ENCODE measurements at places on chromosomes 7 and 10. TPM values are rescaled to one million over a fixed set of nuclear protein-coding genes. Genes with fewer than 3 reads are reported as not detected.

- no peak for DNase-seq
Measured at GRCh38 chr7:67392596-67393438, 396.2 kb downstream of the TYW1 start.

DNA sequence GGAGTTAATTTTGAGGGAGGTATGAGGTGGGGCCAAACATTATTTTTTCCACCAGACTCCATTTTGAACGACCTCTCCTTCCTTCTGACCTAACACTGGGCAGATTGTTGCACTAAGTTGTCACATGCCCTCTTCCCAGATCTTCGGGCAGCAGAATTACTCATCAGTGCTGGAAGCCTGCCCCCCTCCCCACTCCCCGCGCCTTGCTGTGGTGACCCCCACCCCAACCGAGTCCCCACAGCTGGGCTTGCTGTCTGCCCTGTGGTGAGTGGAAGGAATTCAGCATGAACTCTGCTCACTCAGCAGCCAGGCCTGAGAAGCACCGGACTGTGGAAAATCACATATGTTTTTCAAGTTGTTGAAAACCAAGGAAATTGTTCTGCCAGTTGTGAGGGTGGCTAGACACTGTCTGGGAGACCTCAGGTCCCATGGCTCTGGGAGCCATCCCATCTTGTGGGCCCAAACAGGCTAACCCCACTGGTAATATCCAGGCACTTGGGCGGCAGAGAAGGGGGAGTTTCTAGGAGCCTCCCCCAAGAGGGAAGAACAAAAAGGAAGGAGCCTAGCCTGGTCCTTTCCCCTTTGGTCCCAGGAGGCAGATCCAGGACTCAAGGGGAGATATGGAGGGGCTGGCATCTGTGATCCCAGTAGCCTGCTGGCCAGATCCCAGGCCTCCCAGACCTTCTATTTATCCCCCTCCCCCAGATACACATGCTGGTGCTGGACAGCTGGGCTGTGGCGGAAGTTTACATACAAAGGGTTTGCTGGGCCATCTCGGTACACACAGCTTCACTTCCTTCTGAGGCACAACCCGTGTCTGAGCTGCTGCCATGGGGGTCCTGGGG lies 3.5 kb upstream of the AEBP1 start:
- peak; percentile 84 for DNase-seq

DNA sequence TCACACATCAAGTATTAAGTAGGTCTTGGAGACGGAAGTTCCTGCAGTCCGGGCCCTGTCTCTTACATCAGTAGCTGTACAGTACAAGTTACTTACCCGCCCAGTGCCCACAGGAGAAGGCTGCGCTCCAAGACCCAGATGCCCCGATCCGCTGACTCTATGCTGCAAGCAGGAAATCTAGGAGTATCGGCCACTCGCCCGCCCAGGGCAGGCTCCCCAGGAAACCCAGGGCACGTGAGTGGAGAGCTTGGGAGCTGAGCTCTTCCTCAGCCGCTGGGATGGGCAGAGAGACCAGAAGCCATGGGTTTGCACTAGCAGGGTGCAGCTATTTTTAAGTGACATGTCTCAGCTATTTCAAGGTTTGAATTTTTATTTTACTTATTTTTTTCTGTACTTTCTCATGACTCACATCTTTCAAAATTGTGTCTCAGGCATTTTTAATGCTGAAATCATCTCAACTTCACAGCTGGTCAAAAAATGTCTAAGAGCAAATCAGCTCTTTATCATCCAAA lies 1.9 kb upstream of the GPER1 start:
- DNase-seq = no peak

- no peak for DNase-seq
Measured at GRCh38 chr10:58137813-58138212, 129.9 kb downstream of the IPMK start.

- DNase-seq = no peak
Measured at GRCh38 chr10:113015201-113015600, 65.2 kb downstream of the TCF7L2 start.

DNA sequence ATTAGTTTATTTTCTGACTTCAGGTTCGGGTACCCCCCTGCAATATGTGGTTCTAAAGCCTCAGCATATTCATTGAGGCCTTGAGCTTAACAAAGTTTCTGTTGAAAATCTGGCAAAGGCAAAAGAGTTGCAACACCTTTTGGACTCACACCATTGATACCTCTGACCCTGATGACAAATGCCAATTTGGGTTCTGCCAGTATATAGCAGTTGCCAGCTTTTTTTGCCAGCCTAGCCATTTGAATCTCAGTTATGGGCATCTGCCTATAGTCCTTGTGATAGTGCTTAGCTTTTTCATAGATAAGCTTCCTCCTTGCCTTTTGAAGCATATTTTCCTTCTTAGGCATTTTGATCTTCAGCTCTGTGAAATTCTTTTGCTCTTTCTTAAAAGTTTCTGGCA lies 31.9 kb downstream of the LIPJ start:
- DNase-seq = no peak

DNA sequence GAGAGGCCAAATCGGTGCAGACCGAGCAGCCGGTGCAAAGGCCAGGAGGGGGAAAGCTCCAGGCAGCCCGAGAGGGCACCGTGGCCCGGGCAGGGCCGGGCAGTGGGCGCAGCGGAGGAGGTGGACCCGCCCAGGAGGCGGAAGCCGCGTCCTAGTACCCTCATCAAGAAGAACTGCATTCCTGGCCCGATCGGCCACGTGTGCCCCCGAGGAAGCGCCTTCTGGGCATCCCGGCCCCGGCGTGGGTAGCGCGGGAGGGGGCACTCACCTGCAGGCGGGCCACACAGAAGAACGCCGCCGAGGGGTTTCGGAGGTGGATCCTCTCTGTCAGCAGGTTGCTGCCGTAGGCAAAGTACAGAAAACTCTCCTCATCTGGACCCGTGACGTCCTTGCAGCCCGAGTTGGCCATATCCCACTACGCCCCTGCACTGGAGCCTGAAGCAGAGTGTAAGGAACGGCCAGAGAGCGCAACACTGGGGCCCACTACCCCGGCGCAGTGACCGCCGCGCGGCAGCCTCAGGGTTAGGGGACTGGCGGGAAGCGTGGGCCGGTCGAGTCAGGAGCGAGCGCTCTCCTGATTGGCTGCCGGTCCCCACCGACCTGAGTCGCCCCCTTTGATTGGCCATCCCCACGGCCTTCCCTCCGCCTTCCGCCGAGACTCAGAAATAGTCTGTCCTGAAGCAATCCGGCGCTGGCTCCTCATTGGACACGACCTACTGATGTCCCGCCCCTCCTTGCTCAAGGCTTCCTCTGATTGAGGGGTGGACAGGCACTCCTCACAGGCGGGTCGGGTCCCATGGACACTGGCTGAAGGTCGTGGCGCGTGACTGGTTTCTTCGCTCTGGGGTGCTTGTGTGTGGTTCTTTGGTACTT lies at the start of gene GGCT:
TSS of gene GGCT (minus strand) at position 529 of the 873 bp plus-strand sequence. CDS start at position 409, 120 bp downstream.
- peak; percentile 95 for DNase-seq

GRCh38 chr7:41277561-41277960 lies 425.3 kb downstream of the INHBA start:
- no peak for DNase-seq

DNA sequence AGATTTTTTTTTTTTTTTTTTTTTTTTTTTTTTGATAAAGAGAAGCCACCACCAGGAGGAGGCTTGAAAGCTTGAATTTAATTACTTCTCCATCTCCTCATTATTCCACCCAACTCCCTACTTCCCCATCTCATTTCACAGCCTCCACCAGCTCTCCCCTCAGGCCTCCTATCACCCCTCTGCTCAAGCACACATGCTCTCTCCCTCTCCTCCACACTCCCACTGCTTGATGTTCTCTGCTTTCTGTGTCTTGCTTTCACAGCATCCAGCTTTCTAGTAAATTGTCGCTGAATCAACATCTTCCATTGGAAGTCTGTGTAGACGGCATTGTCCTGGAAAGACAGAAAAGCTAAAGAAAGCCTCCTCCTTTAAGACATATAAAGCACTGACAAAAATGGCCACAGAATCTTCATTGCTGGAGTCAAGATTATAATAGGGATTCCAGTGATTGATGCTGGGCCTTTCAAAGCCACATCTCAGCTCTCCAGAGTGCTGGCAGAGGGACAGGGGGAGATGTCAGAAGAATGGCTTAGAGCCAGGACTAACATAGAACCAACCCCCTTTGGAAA lies 58.3 kb downstream of the DOCK4 start:
- no peak for DNase-seq

The MSMB gene
- not detected for total RNA-seq
